ENCODE measurements at places on chromosomes 13 and 19. TPM values are rescaled to one million over a fixed set of nuclear protein-coding genes. Genes with fewer than 3 reads are reported as not detected.

KLK6 gene
- total RNA-seq: 0.11 TPM

EDDM13 gene
- 2.2 TPM for total RNA-seq

ICAM1 gene
- 17.3 TPM for total RNA-seq

MCEMP1 gene
- total RNA-seq: not detected

ZNF729 gene
- total RNA-seq: not detected

FFAR1 gene
- not detected for total RNA-seq

CDC34 gene
- total RNA-seq: 105 TPM

FSD1 gene
- 1.1 TPM for total RNA-seq

CABP5 gene
- not detected for total RNA-seq

DZIP1 gene
- total RNA-seq: 25.6 TPM

CCL25 gene
- not detected for total RNA-seq

SELENOW gene
- total RNA-seq: 696 TPM

IL11 gene
- total RNA-seq: 7.0 TPM

URAD gene
- not detected for total RNA-seq

ZFP14 gene
- 0.15 TPM for total RNA-seq

CEACAM4 gene
- not detected for total RNA-seq

RYR1 gene
- total RNA-seq: 1.8 TPM

ZNF85 gene
- total RNA-seq: 1.4 TPM

ICAM5 gene
- 8.8 TPM for total RNA-seq

SYNGR4 gene
- not detected for total RNA-seq

TMC4 gene
- total RNA-seq: 22.6 TPM

PLEKHG2 gene
- 10.5 TPM for total RNA-seq

KLK1 gene
- total RNA-seq: not detected

ADGRE3 gene
- not detected for total RNA-seq

TNFSF13B gene
- not detected for total RNA-seq

MYBPC2 gene
- not detected for total RNA-seq

LGALS7B gene
- 1,076 TPM for total RNA-seq

ADM5 gene
- total RNA-seq: 4.1 TPM

Data from hair follicular keratinocyte (primary cell).